ENCODE measurements at places on chromosomes 3 and 15.

DNA sequence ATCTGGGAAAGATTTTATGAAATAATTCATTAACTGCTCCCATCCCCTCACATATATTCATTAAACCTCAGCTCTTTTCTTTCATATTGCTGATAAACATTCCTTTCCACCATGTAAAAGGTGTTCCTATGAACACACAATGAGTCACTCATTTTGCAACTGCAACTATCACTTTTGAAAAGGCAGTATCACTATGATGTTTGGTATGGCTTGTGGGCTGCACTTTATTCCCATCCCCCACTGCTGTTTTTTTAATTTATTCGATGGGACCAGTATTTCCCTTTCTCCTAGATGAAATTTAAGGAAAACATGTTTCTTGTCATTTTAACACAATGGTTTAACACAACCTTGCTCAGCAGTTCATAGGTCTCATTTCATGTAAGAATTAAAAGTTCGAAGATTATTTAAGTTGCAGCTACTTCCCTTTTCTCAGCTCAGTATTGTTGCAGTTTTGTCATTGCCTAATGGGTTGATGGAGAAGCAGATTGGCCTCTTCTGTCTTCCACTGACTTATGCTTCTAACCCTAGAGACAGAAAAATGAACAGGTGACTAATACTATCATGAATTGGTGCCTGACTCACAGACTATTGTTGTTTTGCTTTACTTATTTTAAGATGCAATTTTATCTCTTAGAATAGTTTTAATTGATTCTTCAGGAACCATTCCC lies 280.3 kb downstream of the ZPLD1 start:
- no peak for DNase-seq

GRCh38 chr15:74902295-74903075 lies 4.2 kb downstream of the FAM219B start:
- no peak for DNase-seq

GRCh38 chr15:29128671-29129070 lies 141.0 kb downstream of the NSMCE3 start:
- no peak for DNase-seq

DNA sequence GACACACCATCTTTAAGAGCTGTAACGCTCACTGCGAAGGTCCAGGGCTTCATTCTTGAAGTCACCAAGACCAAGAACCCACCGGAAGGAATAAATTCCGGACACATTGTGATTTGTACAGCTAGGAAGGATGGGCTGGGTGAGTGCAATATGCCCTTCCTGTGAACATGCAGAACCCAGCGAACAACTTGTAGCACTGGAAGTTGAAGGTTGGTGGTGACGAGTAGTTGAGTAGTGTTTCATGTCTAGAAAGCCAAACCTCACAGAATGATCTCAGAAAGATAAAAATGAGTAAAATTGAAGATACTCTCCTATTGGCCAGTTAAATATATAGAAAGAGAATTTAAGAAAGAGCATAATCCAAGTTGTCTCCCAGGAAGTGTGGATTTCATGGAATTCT lies 462.2 kb upstream of the CFAP20DC start:
- no peak for DNase-seq

DNA sequence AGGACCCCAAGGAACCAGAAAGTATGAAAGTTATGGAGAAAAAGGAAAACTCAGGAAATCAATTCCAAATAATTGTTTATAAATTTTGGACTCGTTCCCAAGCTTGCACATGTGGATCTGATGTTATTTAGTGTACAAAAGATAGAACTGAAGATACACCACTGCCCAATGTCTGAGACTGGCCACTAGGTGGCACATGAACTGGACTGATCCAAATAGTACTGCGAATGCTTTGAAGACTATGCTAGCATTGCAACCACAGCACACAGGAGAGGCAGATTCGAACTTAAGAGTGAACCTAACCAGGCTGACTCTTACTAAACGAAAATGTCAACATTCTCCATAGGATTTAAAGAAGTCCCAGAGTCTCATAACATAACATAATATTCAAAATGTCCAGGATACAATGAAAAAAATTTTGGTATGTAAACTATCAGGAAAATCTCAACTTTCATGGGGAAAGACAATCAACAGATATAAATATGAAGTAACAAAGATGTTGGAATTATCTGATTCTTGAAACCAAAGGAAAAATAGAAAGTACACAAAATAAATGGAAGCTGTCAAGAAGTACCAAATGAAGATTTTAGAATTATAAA lies 596.7 kb downstream of the FGF12 start:
- DNase-seq = peak; percentile 41

DNA sequence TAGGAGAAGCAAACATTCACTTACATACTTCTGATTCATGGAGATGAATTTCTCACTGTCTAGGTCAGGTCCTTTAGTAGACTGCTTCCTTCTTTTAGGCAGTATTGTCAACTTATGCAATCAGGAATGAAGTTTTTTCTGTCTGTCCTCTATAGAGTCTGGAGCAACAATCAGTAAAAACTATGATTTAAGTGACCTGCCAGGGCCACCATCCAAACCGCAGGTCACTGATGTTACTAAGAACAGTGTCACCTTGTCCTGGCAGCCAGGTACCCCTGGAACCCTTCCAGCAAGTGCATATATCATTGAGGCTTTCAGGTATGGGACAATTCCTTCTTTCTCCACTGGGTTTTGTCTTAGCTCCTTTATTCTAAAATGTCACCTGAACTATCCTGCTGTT lies 523.1 kb downstream of the ROBO2 start:
- no peak for DNase-seq

DNA sequence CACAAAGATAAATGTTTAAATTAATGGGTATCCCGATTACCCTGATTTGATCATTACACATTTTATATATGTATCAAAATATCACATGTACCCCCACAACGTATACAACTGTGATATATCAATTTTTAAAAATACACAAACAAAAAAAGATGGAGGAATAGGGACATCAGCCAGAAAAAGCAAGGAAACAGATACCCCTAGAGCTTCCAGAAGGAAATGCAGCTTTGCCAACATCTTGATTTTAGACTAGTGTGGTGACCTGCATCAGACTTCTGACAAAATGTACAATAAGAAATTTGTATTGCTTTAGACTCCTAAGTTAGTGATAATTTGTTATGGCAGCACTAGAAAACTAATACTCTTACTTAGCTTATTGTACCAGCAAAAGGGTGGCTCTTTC lies 483.8 kb downstream of the TUSC7 start:
- DNase-seq = no peak

DNA sequence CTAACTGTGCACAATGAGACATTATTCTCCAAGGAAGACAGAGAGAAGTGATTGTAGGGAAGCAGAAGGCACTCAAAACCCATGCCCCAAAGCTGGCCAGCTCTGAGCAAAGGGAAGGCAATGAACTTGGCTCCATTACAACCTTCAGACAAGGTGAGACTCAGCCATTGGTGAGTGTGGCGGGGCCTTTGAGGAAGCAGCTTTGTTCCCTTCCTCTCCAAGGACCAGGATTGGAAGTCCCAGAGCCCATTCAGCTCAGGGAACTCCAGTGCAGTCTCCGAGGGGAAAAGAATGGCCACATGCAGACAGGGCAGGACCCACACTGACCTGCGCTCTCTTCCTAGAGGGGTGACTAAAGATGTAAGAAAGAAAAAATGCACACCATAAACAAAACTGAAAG lies 23.1 kb downstream of the HEG1 start:
- no peak for DNase-seq

DNA sequence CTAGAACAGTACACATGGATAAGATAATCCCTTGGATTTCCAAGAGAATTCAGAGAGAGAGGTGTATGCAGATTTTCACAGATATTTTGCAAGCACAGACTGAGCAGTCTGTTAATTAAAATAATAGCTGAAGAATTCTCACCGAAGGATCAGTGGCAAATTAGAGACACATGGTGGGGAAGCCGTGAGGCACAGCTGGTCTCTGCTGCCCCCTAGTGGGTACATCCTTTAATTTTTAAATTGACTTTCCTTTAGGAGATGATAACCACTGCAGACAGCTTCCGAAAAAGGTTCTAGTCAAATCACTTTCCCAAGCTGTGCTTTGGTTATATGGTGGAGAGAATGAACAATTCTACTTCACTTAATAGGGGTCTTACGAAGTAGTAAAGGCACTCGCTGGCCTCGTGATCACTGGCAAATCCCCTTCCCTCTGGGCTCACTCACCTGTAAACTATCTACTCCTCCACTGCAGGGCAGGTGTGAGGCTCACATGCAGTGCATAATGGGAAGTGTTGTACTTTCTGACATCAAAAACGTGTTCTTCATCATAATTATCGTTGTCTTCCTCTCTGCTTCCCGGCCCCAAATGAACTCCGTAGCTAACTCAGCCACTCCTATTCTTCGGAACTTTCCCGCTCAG lies 19.5 kb downstream of the MESD start:
- DNase-seq = peak; percentile 66

GRCh38 chr15:65577129-65577996 lies 33.6 kb downstream of the INTS14 start:
- DNase-seq = no peak

GRCh38 chr3:44477312-44478030 lies at the start of gene ZNF445:
ZNF445 (minus strand) TSS chr3:44477670; CDS start chr3:44455549, 22,121 bp downstream.
- peak; percentile 79 for DNase-seq

GRCh38 chr3:152381881-152382295 lies 113.2 kb downstream of the MBNL1 start:
- DNase-seq = no peak

GRCh38 chr3:42508562-42508961 lies 6.1 kb downstream of the VIPR1 start:
- no peak for DNase-seq

- no peak for DNase-seq
Observed at GRCh38 chr15:99565049-99565298, 810 bp upstream of the MEF2A start.

- peak; percentile 56 for DNase-seq
Observed at GRCh38 chr3:127762077-127762786, 60.1 kb downstream of the MGLL start.

GRCh38 chr3:29764603-29765254 lies 483.9 kb downstream of the RBMS3 start:
- no peak for DNase-seq

DNA sequence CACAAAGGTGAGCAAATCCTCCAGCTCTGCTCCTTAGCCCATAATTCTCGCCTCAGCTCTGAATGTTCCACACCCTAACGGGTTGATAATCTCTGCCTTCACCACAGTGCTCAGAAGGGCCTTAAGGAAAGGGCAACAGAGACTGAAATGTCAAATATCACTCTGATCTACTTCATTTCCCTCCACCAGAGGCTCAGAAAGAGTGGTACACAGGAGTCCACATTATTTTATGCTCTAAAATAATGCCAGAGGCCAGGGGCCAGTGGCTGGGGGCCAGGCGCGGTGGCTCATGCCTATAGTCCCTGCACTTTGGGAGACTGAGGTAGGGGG lies 72.2 kb downstream of the MB21D2 start:
- no peak for DNase-seq

GRCh38 chr3:105255350-105255749 lies 111.4 kb upstream of the ALCAM start:
- no peak for DNase-seq

GRCh38 chr15:40776537-40777141 lies 6.9 kb downstream of the C15orf62 start:
- DNase-seq = peak; percentile 71

DNA sequence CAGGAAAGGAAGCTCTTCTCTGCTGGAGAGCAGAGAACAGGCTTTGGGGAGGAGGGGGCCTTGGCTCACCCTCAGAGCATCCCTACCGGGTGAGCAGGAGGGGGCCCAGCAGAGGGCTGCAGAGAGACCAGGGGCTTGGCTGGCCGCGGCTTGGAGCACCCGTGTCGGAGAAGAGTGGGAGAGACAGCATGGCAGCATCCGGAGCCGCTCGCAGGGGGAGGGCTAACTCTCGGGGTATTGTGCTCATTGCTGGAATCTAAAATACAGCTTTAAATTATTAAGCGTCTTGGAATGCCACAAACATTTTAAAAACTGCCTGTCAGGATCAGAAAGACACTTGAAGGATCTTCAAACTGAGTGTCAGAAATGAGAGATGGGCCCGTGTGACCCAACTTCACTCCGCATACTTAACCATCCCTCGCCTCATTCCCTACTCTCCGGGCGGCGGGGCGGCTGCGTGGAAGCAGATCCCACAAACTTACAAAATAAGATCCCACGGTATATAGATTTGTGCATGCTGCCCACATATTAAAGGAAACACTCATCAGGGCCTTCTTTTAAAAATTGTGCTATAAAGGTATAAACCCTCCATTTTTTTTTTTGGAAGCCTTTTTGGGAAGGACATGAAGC lies 53.9 kb downstream of the EIF4E3 start:
- no peak for DNase-seq

Data from inflammatory macrophage treated with lipopolysaccharide for 4 hours (primary cell).